ENCODE measurements at places on chromosomes 5 and 9. TPM values are rescaled to one million over a fixed set of nuclear protein-coding genes. Genes with fewer than 3 reads are reported as not detected.

MAST4 gene
- total RNA-seq, result 8.0 TPM

DNA sequence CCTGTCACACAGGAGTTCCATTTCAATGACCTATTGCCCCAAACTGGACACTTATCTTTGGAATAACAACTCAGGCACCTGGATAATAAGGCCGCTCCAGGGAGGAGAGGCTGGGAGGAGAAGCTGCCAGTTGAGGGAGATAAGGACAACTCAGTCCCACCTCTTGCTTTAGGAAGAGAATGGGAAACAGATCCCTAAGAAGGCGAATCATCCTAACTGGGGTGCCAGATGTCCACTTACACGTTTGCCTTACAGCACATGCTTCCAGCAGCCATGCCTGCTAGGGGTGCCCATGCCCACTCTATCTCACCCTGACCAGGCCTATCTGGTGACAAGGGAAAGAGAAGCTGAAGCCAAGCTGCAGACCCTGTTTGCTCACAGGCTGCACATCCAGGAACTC lies 6.5 kb downstream of the HK3 start:
- DNase-seq, result no peak

DNA sequence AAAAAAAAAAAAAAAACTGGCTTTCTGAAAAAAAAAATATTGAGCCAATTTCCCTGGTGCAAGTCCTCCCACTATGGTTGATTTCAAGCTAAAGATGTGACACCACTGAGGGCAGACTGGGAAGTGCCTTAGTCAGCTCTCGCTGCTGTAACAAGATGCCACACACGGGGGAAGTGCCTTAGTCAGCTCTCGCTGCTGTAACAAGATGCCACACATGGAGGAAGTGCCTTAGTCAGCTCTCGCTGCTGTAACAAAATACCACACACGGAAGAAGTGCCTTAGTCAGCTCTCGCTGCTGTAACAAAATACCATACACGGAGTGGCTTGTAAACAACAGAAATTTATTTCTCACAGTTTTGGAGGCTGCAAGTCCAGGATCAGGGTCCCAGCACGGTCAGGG lies 23.4 kb downstream of the BTNL9 start:
- DNase-seq, result no peak

DNA sequence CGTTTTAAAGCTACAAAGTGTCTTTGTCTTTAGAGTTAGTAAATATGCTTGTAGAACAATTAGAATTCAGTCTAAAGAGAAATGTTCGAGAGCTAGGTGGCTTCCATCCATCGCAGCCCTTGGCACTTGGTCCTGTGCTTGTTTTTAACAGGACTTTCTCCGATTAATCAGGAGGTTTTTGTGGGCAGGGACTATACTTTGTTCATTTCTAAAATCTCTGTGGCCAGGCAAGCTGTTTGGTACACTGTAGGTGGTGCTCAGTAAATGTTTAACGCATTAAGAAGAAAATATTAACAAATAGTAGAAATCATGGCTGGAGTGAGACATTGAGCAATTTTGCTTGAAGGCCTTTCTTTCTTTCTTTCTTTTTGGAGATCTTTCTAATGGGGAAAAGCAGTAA lies 20.8 kb downstream of the AGXT2 start:
- no peak for DNase-seq

GRCh38 chr9:2385746-2386145 lies 235.8 kb upstream of the VLDLR start:
- no peak for DNase-seq

GRCh38 chr5:55407059-55407684 lies 99.4 kb downstream of the MTREX start:
- DNase-seq, result no peak

GRCh38 chr9:96062031-96062430 lies 186.5 kb downstream of the ERCC6L2 start:
- DNase-seq, result no peak

Data from WTC11 (cell line).